ENCODE measurements at places on chromosomes 5 and 9.

- peak; percentile 71 for DNase-seq
These were observed 48.2 kb downstream of the DAPK1 start for GRCh38 chr9:87545858-87546257.

DNA sequence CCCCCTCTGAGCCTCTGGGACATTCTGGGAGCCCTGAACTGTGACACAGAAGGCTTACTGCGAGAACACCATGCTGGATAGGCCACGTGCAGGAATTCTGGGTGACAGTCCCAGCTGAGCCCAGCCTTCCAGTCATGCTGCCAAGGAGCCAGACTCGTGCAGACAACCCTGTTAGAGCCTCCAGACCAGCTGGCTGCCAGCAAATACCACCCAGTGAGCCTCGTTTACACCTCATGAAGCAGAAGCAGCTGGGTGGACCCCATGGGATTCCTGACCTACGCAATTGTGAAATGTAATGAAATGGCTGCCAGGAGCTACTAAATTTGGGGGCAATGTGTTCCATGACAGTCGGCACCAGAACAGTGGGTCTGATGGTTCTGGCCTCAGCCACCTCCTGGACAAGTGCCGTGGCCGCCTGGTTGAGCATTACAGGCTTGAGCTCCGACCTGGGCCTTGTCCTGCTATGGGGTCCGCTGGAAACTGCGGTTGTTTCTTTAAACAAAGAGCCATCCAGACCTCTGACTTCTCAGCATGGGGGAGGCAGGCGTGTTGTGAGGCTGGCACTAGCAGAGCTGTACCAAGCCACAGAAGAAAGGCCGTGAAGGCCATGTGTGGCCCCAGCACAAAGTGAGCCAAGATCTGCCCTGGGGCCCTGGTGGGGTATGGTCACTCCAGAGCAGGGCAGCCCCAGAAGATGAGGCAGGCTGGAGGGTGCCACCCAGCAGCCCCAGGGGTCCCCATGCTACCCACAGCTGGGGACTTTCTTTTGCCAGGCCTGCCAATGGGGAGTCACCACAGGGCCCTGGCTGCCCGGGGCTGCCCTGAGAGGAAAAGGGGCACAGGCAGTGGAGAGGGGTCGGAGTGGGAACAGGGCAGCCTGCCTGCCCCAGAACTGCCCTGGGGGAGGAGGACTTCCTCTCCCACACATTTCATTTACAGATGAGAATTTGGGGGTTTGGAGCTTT lies 19.3 kb upstream of the RXRA start:
- no peak for DNase-seq

DNA sequence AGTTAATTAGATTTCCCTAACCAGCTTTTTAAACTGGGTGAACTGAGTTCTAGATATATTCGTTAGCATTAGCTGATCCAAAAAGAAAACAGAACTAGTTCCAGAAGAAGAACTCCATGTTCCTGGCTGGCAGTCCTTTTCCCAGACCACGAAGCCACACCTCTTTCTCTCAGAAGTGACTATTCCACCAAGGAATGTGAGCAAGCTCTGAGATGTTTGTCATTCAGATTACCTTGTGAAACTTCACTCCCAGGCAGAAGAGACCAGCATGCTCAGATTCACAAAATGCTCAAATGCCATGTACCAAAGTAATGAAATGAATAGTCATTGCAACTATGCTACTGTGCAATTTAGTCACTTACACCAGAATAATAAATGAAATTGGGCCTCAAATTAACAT lies 4.4 kb upstream of the SSBP2 start:
- peak; percentile 95 for DNase-seq

DNA sequence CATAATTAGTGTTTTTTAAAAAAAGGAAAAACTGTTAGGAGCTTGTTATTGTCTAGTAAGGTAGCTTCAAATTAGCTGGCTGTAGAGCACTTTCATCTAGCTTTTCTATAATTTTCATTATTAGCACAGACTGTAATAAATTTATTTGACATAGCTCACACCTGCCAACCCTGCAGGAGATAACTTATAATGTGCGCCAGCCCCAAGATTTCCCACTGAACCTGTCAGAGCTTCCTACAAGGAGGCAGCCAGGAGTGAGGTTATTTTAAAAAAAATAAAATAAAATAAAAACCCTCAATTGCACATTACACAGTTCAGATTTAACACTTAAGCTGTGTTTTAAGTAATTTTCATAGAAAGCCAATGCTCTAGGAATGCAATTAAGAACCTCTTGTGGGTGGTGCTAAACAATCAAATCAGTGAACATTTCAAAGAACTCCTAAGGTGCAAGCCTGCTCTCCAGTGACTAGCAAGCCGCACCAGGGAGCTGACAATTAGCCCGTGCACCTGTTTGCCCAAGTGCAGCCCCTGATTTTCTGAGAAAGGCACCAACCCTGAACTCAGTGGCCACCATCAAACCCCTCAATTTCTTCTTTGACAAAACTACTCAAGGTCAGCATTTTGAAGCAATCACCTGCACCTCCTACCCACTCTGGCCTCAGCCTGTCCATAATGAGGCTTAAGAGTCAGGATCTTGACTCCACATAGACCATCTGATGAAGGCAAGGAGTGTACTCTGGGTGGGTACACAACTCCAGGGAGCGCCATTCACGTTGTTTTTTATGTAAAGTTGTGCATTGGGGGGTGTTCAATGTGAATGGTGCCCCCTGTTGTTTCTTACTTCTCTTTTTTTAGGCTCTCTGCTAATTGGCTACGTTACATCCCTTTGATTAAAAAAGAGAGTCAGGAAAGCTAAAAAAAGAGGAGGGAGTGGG lies 385.3 kb upstream of the WWC1 start:
- no peak for DNase-seq

- DNase-seq: peak; percentile 73
These were observed 99.2 kb downstream of the DAPK1 start for GRCh38 chr9:87596862-87597261.

DNA sequence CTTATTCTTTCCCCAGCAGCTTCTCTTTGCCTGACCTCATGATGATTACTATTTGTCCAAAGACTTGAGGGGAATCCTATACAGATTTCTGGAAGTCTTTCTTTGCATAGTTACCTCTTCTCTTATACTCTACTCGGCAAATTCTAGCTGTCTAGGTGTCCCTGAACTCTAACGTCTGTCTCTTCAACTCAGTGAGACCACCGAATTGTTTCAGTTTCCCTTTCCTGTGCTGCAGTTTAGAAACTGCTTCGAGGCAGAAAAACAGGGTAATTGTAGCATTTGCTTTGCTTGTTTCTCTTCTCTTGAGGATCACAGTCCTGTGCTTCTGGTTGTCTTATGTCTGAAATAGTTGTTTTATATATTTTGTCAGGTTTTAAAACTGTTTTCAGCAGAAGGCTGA lies 14.8 kb downstream of the LVRN start:
- DNase-seq: no peak

DNA sequence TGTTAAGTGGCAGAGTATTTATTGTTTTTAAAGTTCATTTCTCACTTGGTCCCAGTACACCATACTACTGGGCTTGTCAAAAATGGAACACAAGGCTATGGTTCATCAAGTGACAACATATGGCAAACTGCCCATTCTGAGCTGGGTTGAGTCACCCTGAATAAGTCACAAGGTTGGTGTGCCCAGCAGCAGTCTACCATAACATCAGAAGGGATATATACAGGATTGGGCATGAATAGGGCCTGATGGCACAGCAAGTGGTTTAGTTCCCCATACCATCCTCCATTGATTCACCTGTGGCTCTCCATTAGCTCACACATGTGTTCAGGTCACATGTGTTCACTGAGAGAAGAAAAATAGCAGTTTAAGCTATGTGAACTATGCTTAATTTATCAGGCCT lies 249.8 kb upstream of the PRDM9 start:
- no peak for DNase-seq

DNA sequence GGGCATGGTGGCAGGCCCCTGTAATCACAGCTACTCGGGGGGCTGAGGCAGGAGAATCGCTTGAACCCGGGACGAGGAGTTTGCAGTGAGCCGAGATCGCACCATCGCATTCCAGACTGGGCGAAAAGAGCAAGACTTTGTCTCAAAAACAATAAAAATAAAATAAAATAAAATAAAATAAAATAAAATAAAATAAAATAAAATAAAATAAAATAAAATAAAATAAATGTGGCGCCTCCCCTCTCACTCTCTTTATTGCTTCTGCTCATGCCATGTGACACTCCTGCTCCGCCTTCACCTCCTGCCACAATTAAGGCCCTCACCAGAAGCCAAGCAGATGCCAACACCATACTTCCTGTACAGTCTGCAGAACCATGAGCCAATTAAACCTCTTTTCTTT lies 3.8 kb upstream of the SHC3 start:
- no peak for DNase-seq

- no peak for DNase-seq
These were observed 213.8 kb downstream of the ARHGAP26 start for GRCh38 chr5:142984011-142984410.

GRCh38 chr9:20495098-20495497 lies 127.2 kb downstream of the MLLT3 start:
- DNase-seq: no peak

DNA sequence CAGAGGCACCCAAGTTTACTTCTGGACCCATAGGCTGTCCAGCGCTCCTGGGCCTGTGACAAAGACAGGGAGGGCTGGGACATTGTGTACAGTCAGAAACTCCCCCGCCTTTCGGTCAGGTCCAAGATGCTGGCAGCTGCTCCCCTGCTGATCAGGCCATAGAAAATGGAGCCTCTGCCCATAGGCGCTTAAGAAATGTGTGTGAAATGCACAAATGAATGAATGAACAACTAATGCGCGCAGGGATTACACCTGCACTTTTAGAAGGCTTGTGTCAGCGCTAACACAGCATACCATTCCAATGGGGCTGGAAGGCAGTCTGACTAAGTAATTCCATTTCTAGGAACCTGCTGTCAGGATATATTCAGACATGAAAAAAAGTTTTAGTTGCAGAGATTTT lies 16.3 kb downstream of the PTPN3 start:
- no peak for DNase-seq

DNA sequence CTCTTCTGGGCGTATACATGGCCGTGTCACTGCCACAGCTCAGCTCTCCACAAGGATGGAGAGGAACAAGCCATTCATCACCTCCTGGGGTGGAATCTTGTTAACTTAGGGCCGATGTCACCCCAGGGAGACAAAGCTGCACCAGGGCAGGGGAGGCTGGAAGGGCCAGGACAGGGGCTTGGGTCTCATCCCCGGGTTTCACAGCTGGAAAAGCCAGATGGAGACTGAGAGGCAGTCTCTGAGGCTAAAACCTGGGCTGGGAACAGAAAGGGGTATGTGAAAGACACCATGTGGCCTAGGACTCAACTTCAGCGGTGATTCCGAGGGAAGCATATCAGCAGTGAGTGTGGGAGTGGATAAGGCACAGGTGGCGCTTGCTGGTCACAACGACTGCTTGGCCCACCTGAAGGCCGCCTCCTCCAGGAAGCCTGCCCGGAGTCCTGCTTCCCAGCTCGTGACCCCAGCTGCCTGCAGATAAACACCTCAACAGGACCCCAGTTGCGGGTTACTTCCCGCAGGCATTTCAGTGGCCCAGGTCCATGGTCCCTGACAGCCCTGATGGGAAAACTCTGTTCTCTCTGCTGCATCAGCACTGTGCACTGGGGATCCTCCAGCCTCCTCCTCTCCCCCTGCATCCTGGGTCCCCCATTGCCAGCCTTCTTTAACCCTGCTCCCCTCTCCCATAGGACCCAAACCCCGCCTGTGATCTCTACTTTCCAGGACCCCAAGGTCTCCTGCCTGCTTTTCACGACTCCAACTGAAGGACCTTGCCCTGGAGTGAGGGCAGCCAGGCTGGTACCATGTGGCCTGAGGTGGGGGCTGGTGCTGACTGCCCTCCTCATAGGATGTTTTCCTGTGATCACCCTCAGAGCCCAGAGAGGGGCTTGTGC lies 51.7 kb upstream of the FCN1 start:
- DNase-seq: no peak

GRCh38 chr5:66661149-66661548 lies 65.0 kb downstream of the MAST4 start:
- DNase-seq: peak; percentile 85

DNA sequence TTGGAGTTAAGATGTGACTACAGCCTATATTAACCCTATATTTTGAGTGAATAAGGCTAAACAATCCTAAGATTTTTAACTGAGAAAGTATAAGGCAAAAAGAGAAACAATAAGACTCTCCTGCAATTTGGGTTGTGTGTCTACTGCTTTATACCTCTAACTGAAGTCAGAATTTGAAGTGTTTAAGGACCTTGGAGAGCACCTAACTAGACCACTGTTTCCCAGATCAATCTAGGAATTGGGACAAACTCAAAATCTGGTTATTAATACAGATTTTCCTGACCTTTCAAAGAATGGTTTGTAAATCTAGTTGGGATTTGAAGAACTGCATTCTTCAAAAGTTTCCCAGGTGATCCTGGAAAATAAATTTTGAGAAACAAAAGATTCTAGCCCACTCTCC lies 42.1 kb downstream of the GABRA1 start:
- DNase-seq: no peak

GRCh38 chr5:115079924-115080623 lies 89.6 kb downstream of the TRIM36 start:
- no peak for DNase-seq

DNA sequence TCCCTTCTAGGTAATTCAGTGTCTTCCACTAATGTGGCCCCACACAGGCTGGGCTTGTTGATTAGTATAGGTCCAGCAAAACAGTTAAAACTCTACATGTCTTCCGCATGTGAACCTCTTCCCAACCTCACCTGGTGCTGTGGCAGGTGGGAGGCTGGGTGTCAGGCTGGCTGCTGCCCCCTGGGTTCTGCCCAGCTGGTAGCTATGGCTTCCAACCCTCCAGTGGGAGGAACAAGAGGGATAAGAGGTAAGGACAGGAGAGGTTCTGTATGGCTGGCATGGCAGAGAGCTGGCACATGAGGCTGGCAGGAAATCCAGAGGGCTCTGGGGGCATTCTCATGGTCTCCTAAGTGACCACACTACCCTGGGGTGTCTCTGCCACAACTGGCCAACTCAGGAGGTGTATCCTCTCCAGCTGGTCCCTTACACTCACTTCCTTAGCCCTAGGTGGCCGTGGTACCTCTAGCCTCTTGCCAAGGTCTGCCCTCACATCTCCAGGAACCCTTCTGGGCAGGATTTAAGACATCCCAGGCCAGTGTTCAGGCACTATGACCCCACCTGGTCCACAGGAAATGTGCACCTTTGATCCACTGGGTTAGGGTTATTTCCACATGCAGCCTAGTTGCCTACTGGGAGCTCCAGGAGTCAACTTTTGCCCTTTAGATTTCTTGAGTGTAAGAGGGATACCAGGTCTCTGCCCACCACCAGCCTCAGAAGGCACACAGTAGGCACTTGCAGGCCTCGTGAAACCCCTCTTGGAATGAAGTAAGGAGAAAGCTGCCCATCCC lies 41.7 kb downstream of the AHRR start:
- DNase-seq: no peak

DNA sequence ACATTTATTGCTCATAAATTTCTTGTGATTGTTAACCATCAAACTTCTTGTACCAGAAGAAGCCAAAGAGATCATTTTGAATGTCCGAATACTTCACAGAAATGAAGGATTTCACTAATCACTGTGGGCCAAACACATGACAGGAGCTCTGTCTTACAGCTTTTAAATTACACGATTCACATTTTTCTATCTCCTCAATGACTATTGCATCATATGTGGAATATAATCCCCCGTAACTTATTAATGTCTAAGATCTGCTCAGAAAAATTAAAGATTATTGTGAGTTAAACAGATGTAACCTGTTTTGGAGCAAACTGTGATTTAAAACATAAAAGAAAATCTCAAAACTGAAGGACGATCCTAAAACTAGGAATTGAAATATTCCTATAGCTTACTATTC lies 645.2 kb upstream of the COX7C start:
- no peak for DNase-seq

GRCh38 chr5:139761501-139761900 lies 34.1 kb upstream of the PSD2 start:
- DNase-seq: no peak
